ENCODE measurements at places on chromosomes 7 and 10.
A peak's percentile ranks its signal among the peaks of the same experiment; 100 is the strongest.

- no peak for DNase-seq
Observed at GRCh38 chr10:104339469-104340110, 1.3 kb upstream of the ITPRIP start.

DNA sequence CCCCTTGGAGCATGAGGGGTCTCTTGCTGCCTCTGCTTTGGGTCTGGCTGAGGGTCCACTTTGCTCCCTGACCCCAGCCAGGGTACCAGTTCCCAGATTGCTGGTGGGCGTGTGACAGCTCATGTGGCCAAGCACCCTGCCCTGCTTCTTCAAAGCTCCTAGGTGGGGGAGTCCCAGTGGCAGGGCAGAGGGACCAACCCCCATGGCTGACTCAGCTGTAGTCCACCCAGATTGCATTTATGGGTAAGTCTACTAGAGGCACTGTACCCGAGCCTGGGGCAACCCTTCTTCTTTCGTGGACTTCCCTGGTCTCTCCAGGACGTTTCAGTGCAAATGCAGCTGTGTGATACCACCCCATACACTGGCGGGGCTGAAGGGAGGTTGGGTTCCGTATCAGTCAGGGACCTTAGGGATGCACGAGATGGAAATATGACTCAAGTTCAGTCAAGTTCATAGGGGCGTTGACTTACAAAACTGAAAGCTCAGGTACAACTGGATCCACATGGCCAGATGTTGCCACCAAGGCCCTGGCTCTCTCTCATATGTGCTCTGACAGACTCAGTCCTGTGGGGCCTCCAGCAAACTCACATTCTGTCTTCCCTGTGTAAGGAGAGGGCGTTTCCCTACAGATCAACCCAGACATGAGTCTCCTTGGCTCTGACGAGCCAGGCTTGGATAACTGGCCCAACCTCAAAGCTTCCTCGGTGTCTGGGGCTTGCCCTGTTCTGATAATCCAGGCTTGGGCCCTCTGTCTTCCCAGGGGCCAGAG is 13.6 kb downstream of the PTPRE start:
- no peak for DNase-seq

DNA sequence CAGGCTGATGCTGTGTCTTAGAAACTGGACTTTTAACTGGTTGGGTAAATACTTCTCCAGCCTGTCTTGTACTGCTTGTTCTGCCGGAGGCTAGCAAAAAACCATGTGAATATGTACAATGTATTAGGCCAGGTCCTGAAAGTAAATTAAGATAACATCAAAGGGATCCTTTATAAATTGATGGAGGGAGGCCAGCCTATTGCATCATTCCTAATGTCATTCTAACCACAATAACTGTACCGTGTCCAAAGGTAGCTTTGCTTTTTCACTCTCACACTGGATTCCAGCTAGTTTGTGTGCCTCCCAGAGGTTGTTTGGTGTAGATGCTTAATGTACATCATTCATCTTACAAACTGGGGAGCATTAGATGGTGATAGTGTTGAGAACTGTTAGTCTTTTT is 91.2 kb upstream of the SEM1 start:
- no peak for DNase-seq

GRCh38 chr10:88388324-88388723 is 194.8 kb downstream of the RNLS start:
- DNase-seq = no peak

GRCh38 chr7:69577221-69577620 is 21.1 kb upstream of the AUTS2 start:
- DNase-seq = no peak

- DNase-seq = peak; percentile 68
Observed at GRCh38 chr10:45418849-45419675, 45.0 kb downstream of the ALOX5 start.

GRCh38 chr7:138665669-138666140 is 35.5 kb downstream of the SVOPL start:
- DNase-seq = no peak

- DNase-seq = no peak
Observed at GRCh38 chr10:15113766-15114165, 16.6 kb downstream of the RPP38 start.

- no peak for DNase-seq
Observed at GRCh38 chr7:12517451-12517850, 53.1 kb upstream of the SCIN start.

DNA sequence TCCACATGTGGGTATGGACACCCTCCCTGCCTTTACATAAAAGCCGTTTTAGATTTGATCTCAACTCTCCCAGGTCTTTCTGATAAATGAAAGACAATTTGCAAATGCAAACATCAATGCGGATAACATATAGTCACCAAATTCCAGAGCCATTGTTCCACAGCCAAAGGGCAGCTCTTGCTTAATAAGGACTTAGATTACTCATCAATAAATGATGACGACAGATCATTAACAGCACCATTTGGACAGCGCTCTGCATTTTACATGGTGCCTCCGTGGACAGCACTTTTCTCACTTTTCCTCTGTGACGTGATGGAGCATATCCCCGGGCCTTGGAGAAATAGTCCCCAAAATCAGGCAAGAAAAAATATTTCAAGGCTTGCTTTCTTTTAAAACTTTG is 370.3 kb upstream of the CELF2 start:
- DNase-seq = no peak

GRCh38 chr7:105741982-105742381 is 134.4 kb downstream of the ATXN7L1 start:
- DNase-seq = no peak

DNA sequence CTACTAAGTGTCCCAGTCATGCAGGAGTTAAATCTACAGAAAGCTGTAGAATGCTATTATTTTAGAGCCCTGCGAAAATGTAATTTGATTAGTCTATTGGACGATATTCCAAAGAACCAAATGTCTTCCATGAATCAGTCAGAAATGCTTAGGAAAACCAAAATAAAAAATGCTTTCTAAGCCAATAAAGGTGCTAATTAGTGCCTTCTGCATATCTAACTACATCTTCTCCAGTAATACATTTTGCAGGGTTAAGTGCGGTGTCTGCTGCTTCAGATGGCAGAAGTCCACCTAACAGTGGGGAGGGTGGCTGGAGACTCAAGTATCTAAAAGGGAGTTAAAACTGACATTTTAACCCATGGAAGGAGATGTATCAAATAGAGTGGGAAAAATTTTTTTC is 50.1 kb downstream of the ITPRID1 start:
- DNase-seq = no peak

GRCh38 chr7:45606050-45606449 is 31.9 kb downstream of the ADCY1 start:
- DNase-seq = no peak
